SIG-M5 (cell line): ENCODE measurements at places on chromosomes 13 and 19.
A peak's percentile ranks its signal among the peaks of the same experiment; 100 is the strongest.

- no peak for DNase-seq
These were observed 166.1 kb downstream of the USP12 start for GRCh38 chr13:27005556-27005955.

DNA sequence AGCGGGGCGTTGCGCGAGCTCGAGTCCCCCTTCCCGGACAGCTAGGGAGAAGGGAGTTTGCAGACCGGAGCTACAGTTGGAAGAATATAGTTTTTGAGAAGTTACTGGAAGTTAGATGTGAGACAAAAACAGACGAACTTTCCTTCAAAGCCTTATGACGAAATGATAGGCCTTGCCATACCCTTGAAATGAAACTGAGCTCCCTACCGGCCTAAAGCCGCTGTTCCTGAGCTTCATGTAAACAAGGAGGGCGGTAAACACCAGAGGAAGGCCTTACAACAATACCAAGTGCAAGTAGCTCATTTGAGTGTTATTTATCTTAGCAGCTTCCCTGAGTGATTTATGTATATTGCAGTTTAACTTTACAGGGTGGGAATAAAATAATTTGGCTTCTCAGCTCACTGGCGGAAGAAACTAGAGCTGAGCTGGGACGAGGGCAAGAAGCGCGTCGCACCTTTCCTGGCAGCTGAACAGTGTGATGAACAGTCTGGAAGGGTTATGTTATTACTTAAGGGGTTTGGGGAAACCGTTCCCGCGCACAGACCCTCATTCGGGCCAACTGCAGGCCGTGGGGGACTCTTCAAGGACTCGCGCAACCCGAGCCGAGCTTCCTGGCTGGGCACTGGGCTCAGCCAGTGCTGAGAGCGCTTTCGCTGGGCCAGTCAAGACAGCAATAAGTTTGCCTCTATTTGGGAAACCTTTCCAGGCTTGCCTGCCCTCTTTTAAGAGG, 111.2 kb downstream of the KCNRG start:
- peak; percentile 10 for DNase-seq

GRCh38 chr13:45289936-45290563, 50.9 kb downstream of the TPT1 start:
- DNase-seq = no peak

DNA sequence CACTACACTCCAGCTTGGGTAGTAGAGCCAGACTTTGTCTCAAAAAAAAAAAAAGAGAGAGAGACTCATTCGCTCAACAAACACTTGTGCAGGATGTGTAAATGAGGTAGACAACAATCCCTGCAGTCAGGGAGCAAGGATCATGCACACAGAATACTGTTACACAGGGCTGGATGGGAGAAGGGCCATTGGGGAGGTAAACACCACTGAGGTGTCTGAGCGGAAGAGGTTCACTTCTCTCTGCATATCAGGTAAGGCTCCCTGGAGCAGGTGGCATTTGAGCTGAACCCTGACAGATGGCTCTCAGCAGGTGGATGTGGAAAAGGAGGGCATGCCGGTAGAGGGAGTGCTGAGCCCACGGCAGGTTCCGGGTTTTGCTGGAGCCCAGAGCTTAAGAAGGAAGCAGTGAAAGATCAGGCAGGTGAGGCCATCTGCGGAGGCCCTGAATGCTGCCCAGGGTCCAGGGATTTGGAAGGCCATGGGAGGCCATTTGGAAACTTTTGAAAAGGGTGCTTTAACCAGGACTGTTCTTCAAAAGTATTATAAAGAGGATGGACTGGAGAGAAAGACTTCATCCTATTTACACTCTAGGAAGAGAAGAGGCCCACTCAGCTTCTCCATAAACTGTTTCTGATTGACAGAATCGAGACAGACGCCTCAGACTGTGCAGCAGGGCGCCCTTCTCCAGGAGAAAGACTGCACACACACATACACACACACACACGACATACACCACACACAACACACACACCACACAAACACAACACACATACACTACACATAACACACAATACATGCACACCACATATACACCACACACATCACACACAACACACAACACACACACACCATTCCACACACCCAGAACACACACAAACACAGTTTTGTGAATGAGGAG, 199.4 kb downstream of the USP12 start:
- DNase-seq = no peak

GRCh38 chr19:664913-665443, 2.0 kb upstream of the RNF126 start:
- DNase-seq = no peak

DNA sequence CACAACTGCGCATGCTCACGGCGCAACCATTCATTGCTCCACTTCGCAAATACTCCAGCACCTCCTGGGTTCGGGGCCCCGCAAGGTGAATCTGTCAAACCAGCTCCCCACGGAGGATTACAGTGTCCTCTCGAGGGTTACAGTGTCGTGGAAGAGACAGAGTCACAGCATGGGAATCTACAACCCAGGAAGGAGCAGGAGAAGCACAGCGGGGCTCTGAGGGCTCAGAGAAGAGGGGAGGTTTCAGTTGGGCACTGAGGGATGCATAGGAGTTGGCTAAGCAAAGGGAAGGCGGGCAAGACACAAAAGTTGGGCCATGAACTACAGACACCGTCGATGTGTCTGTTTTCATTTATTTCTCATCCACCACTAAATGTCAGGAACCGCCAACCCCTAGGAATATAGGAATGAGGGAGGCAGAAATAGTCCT, 1.0 kb upstream of the GTF2F1 start:
- no peak for DNase-seq
